NCI-H446 treated with DMSO at 0.1 percent for 48 hours (cell line): ENCODE measurements at places on chromosomes 5 and 9.

DNA sequence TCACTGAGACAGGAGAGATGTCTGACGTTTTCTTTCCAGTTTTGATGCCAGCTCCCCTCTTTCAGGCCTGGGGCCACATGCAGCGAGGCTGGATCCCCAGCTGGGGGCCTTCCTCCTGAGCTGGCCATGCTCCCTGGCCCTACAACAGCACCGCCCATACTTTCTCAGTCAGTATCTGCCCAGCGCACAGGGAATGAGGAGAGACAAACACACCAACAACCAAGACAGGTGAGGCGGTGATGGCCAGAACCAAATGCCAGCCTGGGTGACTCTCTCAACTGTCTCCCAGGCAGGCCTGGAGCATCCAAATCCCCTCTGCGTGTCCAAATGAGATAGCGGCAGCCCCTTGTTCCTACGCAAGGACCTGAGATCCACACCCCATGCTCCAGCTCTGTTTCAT is 109.6 kb downstream of the ROR2 start:
- DNase-seq = no peak

GRCh38 chr5:6568889-6569288 is 64.0 kb downstream of the NSUN2 start:
- no peak for DNase-seq

DNA sequence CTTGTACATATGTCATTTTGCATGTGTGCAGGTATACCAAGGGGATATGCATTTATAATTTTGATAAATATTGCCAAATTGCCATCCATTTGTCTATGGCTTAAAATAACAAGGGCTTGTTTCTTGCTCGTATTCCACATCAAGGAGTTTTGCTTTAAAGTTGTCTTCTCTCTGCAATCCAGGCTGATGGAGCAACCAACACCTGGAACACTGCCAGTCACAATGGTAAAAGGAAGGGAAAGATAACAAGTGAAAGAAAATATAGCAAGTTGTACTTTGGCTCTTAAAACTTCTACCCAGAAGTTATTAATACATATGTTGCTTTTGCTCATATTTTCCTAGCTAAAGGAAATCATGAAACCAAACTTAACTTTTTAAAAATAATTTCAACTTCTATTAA is 156.9 kb downstream of the UNC13B start:
- DNase-seq = no peak

GRCh38 chr9:123609844-123610243 is 253.8 kb downstream of the CRB2 start:
- DNase-seq = peak; percentile 11

GRCh38 chr9:97831843-97832636 is 21.0 kb upstream of the FOXE1 start:
- no peak for DNase-seq

- DNase-seq = no peak
Observed at GRCh38 chr5:159704160-159704559, 212.1 kb upstream of the ADRA1B start.

DNA sequence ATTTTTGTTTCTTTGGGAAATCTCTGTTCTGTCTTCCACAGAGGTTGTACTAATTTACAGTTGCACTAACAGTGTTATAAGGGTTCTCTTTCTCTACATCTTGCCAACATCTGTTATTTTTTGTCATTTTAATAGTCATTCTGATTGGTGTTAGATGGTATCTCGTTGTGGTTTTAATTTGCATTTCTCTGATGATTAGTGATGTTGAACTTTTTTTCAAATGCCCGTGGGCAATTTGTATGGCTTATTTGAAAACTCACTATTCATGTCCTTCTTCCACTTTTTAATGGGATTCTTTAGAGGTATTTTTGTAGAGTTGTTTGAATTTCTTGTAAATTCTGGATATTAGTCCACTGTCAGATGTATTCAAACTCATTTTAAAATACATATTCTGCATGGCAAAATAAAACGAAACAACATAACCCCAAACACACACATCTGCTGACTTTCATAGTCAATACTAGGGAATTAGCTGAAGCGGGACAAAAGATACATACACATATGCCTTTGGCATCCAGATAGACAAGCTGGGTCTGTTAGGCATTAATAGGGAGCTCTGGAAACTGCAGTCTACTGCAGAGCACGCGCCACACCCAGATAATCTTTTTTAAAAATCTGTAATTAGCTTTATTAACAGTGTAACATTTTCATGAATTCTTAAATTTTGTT is 5.8 kb upstream of the SPATA31C2 start:
- no peak for DNase-seq

DNA sequence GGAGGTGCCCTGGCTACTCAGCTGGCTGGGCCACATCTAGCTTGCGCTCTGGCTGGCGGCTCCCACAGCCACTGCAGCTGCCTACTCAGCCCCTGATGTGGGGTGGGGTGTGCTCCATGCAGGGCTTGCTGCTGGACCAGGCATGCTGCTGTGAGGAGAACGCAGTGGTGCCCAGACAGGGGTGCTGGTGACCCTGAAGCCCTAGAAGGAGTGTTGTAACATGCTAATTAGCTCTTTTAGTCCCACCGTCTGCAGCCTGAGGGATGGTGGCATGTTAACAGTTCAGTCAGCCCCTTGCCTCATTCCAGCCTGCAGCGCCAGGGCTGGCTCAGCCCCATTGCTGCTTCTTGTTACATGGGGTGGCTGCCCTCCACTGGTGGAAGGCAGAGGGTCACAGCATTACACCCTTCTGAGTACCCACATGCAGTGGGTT is 642.3 kb downstream of the DMRTA1 start:
- no peak for DNase-seq

DNA sequence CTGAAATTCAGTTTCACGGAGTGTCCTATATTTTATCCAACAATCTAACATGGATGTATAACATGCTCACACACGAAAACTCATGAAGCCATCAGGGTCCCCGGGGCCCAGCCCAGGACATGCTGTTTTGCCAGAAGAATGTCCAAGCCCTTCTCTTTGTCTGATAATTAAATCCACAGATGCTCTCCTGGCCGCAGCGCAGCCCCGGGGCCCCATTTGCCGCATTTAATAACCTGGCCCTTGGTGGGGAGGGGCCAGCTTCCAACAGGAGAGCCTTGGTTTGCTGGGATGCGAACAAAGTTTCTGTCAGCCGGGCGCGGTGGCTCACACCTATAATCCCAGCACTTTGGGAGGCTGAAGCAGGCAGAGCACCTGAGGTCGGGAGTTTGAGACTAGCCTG is 30.0 kb downstream of the PLPP7 start:
- no peak for DNase-seq

DNA sequence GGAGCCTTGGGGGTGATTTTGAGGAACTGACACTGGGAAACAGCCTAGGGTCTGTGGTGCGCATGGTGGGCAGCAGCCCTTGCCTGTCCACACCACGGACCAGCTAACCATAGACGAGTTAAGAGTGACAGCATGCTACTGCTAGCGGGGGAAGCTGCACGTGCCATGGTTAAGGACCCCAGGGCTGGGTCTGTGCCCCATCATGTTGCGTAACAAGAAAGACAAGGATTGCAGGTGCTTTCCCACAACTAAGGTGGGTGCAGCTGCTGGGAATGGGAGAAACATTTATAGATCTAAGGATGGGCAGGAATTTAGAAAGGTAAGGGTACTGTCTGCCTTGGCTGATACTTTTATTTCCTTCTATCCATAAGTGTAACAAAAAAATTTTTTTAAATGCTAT is 17.9 kb upstream of the KCNMB1 start:
- no peak for DNase-seq

GRCh38 chr5:115271295-115272050 is 8.8 kb upstream of the PGGT1B start:
- no peak for DNase-seq

GRCh38 chr5:72380492-72381274 is 60.5 kb downstream of the PTCD2 start:
- DNase-seq = no peak

DNA sequence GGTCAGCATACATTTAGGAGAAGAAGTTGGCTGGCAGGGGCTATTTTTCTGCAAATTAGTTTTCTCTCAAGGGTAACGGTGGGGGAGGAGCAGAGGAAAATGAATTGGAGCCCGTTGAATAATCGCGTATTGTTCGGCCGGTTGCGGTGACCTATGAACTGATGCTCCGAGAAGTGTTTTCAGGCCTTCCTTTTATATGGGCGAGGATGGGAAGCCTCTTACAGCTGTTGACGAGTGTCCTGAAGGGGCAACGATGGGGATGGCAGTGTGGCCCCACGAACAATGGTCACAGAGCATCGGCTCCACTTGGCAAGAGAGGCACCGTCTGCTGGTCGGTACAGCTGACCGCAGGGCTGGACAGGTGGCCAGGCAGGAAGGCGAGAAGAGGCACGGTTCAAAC is 400.7 kb downstream of the ZSWIM6 start:
- DNase-seq = no peak

DNA sequence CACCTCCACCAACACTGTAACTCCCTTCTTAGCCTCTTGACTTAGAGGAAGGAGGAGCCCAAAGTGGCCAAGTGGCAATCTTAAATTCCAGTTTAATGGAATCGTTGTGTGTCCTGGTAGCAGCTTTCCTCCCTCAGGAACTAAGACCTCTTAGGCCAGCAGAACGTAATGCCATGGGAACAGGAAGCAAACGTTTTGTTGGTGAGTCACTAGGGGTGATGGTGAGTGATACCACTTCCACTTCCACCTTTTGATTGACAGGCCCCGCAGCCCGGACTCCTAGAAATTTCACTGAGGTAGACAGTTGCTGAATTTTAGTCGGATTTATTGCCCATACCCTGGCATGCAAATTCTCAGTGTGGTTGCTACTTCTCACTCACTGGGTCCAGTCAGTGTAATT is 94.2 kb upstream of the FBN2 start:
- DNase-seq = no peak

DNA sequence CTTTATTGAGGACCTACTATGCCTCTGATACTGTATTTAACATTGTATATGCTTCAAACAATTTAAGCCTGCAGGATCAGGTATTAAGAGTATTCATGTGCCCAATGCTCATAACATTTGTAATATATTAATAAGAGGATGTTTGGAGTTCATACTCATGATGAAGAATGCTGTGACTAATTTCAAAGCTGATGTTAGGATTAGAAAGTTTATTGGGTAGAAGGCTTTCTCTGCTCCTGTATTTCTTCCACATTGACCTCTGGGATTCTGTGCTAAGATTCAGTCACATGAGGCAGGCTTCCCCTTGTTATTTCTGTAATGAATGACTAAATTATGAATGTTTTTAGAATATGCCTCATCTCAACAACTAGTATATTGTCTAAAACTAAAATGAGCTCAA is 456.4 kb downstream of the NFIB start:
- DNase-seq = no peak

GRCh38 chr5:52754051-52754450 is 33.7 kb upstream of the ITGA1 start:
- DNase-seq = no peak

DNA sequence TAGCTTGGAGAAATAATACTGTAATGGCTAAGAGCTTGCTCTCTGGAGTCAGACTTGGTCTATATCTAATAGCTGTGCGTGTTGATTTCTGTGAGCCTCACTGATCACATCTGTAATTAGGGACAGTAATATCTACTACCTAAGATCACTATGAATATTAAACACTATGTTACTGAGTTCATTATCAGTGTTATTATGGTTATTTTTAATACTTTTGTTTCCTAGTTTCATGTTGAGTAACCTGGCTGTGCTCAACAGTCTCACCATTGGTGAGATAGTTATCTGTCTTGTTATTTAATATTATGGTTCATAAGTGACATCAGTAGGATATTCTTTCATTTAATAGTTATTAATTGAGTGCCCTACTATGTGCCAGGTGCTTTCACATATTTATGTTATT is 22.4 kb upstream of the CAVIN4 start:
- no peak for DNase-seq

DNA sequence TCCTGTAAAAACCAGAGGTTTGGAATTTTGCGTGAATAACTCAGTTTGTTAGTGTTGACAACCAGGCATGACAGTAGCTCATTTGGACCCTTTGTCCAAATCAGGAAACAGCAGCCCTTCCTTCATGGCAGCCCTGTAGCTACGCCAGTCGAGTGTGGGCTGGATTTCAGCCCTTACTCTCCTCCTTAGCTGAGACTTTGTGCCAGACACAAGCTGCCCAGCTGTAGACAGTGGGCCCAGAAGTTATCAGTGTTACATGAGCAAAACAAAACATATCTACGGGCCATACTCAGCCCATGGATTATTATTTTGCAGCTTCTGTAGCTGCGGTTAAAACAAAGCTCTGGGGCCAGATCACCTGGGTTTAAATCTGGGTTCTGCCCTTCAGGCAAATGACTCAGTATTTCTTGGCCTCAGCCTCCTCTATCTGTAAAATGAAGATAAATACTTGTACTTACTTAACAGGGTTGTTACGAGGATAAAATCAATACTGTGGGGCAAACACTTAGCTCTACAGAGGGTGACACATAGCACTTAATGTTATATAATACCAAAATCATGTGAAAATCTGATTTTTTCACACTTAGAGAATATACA is 76.9 kb downstream of the GHR start:
- DNase-seq = no peak

GRCh38 chr9:85978496-85978895 is 37.5 kb downstream of the NAA35 start:
- peak; percentile 85 for DNase-seq

DNA sequence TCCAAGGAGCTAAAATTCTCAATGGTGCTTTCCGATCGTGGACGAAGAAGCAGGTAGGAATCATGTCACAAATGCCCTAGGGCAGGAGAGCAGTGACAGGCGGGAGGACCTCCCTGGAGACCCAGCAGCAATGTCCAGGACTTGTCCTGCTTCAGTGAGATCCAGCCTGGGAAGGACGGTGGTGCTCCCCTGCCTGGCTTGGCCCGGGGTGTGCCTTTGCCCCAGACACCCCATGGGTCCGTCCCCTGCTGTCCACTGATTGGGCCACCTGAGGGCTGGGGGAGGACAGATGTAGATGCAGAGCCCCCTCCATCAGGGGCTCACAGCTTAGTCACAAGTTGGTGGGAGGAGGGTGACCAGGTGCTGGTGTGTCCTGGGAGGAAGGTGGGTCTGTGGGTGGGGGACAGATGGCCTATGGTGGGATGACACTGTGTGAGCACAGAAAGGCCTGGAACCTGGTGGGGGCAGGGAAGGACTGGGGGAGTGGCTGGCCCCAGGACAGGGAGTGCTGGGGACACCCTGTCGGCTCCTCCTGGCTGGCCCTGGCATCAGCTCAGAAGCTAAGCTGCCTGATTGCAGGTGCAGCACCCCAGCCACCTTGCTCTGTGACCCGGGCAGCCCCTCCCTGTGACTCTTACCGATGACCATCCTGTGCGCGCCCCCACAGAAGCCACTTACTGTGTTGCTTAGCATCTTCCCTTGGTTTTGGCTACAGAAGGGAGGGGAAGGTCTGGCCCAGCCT is 82.0 kb downstream of the PHF2 start:
- no peak for DNase-seq

DNA sequence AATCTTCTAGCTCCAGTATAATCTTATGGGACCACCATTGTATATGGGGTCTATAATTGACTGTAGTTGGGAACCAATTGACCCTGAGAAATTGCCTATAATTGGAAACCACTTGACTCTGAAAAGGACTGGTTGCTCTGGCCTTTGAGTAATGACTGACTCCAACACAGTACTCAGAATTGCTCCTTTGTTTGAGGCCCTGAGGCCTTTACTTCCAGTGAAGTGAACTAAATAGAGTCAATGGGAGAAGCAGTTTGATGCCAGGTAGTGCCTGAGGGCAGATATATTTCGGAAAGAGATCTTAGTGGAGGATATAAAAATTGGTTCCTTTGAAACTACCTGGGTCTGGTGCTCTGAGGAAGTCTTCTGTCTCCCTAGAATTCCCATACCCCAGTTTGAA is 16.0 kb upstream of the TMEM171 start:
- no peak for DNase-seq
